ENCODE measurements at places on chromosomes 3 and 15.

DNA sequence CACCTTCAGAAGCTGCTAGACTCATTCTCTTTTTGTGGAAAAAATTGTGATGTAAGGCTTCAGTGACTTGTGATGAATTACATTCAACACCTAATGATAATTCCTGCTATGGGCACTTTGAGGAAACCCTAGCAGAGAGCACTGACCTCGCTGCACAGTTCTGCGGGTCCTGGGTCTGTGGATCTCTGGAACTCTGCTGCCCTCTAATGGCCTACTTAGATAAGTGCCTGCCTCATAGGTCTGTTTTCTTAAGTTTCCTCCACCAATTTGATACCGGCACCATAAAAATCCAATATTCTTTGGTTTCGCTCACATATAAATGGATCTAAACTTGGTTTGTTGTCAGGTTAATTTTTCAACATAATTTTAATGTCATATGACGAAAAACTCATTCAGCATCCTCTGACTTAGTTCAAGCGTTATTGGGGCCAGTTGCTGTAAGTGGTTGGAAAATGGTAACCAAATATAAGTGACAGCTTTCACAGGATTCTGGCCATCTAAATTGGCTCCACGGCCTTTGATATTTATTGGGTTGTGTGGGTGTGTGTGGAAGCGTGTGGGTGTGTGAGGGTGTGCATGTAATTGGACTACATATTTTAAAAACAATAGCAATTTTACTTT lies 10.4 kb downstream of the SLITRK3 start:
- H3K4me1 ChIP-seq = no peaks in the 10 kb centered on the region
- DNase-seq = peak; percentile 14
- no peak overlapping the region for H3K4me3 ChIP-seq

GRCh38 chr3:10300087-10300486 lies 7.3 kb upstream of the GHRL start:
- H3K4me3 ChIP-seq = no peak overlapping the region
- H3K27me3 ChIP-seq = no peaks in the 10 kb centered on the region
- H3K4me1 ChIP-seq = peaks cover 5% of the 10 kb centered on the region
- no peak overlapping the region for H3K27ac ChIP-seq
- H3K36me3 ChIP-seq = peaks cover 54% of the 10 kb centered on the region

GRCh38 chr3:16513141-16514020 lies at the start of gene RFTN1:
Gene RFTN1, minus strand, starts transcription at chr3:16513699. Its CDS starts 19,830 bp downstream, at chr3:16493869.
- H3K4me3 ChIP-seq = peak within 1 kb of the TSS; percentile 92
- DNase-seq = peak; percentile 72
- H3K27ac ChIP-seq = peak within 1 kb of the TSS; percentile 46
- H3K4me1 ChIP-seq = peaks cover 64% of the 10 kb centered on the region
- no peaks in the 10 kb centered on the region for H3K36me3 ChIP-seq

DNA sequence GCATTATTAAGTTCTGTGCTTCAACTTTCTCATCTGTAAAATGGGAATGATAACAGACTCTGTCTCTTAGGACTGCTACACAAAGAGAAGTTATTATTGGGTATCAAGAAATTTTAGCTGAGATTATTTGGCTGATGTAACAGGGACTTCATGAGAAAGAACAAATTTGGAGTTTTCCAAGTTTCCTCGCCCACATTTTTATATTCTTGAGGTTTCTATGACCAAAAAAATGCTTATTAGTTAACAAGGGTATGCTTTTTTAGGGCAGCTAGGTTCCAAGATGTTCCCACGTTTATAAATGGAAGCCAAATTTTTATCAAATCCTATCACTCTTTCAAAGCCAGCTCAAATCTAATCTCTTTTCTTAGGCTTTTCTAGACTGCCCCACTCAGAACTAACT lies 50.6 kb upstream of the C3orf80 start:
- no peaks in the 10 kb centered on the region for H3K27me3 ChIP-seq
- no peaks in the 10 kb centered on the region for H3K36me3 ChIP-seq
- no peak for DNase-seq
- H3K4me1 ChIP-seq = peaks cover 2% of the 10 kb centered on the region

DNA sequence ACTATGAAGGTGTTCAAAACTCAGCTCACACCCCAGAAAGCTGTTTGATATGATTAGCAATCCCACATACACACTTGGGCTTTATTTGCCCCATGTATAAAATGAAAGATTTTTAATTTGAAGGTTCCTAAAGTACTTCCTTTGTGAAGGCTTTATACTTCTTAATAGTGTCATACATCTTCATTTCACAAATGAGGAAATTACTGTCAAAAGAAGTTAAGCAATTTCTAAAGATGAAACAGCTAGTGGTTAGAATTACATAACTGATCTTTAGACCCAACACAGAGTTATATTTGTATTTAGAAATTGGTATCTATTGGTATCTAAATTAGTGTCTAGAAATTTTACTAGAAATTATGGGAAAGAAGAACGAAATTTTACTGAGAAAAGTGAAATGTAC lies 7.1 kb downstream of the CD200R1 start:
- DNase-seq = no peak
- H3K4me1 ChIP-seq = peaks cover 10% of the 10 kb centered on the region
- H3K36me3 ChIP-seq = peaks cover 13% of the 10 kb centered on the region
- H3K27ac ChIP-seq = no peak overlapping the region

DNA sequence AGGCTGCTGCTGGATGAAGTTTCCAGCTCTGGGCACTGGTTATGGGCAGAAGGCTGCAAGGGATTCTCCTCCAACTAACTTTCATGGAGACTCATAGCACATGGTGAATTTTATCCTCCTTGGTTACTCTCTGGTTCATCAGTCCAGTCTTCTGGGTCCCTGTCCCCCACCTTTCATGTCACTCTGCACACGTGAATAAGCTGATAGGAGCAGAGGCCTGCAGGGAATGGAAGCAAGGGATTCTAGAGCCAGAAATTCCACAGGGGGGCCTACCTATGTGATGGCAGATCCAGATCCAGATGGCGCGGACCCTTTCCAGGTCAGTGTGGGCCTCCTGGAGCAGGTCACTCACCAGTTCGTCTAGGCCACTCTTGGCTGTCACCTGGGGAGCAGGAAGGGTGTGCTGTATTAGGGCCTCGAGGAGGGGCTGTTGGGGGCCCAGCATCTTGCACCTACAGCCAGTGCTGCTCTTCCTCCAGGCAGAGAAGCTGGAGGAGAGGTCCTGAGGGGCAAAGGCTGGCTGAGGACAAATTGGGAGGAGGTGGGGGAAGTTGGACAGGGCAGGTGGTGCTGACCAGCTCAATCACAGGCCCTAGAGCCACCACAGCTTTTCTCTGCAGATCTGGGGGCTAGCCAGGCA lies 30.2 kb downstream of the KY start:
- H3K27ac ChIP-seq = no peak overlapping the region
- DNase-seq = no peak
- H3K4me1 ChIP-seq = no peaks in the 10 kb centered on the region
- H3K36me3 ChIP-seq = no peaks in the 10 kb centered on the region
- no peaks in the 10 kb centered on the region for H3K27me3 ChIP-seq
- no peak overlapping the region for H3K4me3 ChIP-seq

DNA sequence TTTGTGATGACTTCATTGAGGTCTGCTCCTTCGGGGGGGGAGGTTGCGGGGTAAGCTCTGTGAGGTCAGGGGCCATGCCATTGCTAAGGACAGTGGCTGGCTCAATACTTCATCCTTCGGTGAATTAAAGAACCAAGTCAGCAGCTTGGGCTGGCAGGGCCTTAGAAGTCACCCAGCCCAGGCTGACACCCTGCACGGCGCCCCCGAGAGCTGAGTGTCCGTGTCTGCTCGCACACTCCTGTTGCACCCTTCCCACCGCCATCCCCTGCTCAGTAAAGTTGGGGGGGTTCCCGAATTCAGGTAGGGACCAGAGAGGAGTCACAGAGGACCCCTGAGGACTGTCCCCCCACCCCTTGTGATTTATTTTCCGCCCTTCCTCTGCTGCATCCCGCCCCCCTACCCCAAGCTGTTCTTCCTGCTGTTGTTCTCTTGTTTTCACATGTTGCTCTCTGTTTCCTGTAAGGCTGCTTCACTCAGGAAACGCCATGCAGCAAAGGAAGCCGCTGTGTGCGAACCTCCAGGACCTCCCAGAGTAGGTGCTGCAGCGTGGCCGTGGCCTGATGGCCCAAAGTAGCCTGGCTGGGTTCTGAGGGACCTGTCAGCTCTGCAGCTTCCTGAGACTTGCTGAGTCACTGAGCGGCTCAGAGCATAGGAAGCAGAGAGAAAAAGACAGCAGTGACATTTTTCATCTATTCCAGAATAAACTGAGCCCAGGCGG lies 14.4 kb downstream of the EFCC1 start:
- H3K4me1 ChIP-seq = peaks cover 46% of the 10 kb centered on the region
- no peaks in the 10 kb centered on the region for H3K27me3 ChIP-seq
- H3K4me3 ChIP-seq = peak overlapping the region; percentile 37
- H3K36me3 ChIP-seq = no peaks in the 10 kb centered on the region
- peak overlapping the region; percentile 79 for H3K27ac ChIP-seq
- DNase-seq = peak; percentile 56

GRCh38 chr15:62940755-62941361 lies 101.7 kb upstream of the TPM1 start:
- no peak overlapping the region for H3K4me3 ChIP-seq
- H3K36me3 ChIP-seq = no peaks in the 10 kb centered on the region
- no peak overlapping the region for H3K27ac ChIP-seq

DNA sequence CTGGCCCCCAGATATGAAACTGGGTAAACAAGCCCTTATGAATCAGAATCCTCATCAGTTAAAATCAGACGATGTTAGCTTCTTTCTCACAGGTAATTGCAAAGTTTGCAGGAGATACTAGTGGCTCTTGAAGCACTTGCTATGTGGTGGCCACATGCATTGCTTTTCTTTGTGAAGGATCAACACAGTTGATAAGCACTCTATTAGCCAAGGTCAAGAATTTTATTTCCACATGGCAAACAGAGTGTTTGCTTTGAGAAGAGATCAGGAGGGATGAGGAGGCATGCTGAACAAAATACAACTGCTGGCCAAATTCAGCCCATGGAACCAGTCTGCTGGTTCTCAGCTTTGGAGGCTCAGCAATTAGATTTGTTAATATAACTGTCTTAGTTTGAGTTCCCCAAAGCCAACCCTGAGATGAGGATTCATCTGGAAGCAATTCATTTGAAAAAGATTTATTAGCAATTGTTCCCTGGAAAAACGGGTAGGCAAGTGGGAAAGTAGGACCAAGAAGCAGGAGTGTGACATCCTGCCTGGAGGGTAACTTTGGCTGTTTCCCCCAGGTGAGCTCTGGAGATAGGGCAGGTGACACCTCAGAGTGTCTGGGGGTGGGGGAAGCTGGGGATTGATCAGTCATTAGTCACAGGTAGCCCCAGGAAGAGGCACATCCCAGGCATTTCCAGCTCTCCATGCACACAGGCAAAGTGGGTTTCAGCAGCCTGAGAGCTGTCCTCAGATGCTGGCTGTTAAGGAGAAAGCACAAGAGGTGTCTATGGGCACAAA lies 180.3 kb downstream of the ABHD5 start:
- H3K4me3 ChIP-seq = no peak overlapping the region
- no peak overlapping the region for H3K27ac ChIP-seq
- no peak for DNase-seq
- H3K4me1 ChIP-seq = no peaks in the 10 kb centered on the region
- peaks cover 16% of the 10 kb centered on the region for H3K27me3 ChIP-seq

GRCh38 chr3:128585974-128586373 lies 64.6 kb downstream of the RPN1 start:
- peaks cover 2% of the 10 kb centered on the region for H3K27me3 ChIP-seq
- H3K36me3 ChIP-seq = no peaks in the 10 kb centered on the region
- H3K4me1 ChIP-seq = no peaks in the 10 kb centered on the region
- no peak overlapping the region for H3K27ac ChIP-seq
- no peak overlapping the region for H3K4me3 ChIP-seq

DNA sequence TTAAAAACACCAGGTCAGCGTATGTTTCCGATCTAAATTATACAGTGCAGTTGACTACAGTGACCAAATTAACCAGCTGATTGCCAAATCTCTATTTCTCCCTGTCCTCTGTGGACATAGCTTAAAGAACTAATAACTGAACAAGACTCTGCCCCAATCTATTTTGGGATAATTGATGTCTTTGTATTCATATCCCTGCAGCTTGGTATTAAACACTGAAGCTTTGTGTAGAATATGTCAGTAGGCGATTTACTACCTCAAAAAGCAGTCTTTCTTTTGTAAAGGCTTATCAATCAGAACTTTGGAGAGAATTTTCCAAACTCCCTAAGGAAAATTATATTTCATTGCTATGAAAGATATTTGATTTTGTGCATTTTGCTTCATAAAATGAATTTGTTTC lies 258.2 kb downstream of the SOX2 start:
- H3K36me3 ChIP-seq = no peaks in the 10 kb centered on the region
- no peak overlapping the region for H3K27ac ChIP-seq
- H3K4me1 ChIP-seq = no peaks in the 10 kb centered on the region
- H3K4me3 ChIP-seq = no peak overlapping the region

GRCh38 chr15:101267320-101268104 lies 9.8 kb downstream of the SELENOS start:
- DNase-seq = no peak
- no peaks in the 10 kb centered on the region for H3K27me3 ChIP-seq
- no peak overlapping the region for H3K4me3 ChIP-seq
- peaks cover 24% of the 10 kb centered on the region for H3K36me3 ChIP-seq
- H3K4me1 ChIP-seq = no peaks in the 10 kb centered on the region

DNA sequence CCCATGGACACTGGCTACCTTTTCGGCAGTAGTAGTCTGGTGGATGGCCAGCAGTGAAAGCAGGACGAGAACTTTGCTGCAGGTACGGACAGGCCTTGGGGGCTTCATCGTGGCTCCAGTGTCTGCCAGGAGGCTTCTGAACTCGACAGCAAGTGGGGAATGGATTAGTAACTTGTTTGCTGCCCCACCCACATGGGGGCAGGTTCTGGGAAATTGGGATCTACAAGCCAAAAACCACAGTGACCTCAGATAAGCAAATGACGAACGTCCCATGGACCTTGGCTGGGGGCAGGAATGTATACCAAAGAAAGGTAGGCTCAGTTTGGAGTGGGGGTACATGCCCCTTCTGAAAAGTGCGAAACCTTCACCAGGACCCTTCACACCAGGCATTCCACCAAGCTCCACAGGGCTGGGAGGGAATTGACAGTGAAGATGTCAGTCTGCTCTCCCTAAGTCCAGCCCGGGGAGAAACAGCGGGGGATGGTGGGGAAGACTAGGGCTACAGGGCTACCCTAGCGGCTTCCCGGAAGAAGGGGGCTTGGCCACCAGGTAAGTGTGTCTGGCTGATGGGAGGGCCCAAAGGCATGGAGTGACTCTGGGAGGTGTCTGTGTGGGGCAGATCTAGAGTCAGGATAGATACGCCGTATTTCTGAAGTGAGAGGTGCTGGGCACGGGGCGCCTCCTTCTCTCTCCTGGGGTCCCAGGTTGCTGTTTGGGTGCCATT lies at the start of gene ITIH4:
ITIH4 (minus strand) TSS at position 138 of the 724 bp plus-strand sequence; CDS start at position 108, 30 bp downstream.
- no peak within 1 kb of the TSS for H3K27ac ChIP-seq
- H3K4me3 ChIP-seq = no peak within 1 kb of the TSS
- H3K27me3 ChIP-seq = no peaks in the 10 kb centered on the region
- DNase-seq = no peak
